Stimulated activated CD8-positive, alpha-beta memory T cell treated with anti-CD3 and anti-CD28 coated beads, Interleukin-4, amount 100 ng/mL, for 1 hour (primary cell): ENCODE measurements at places on chromosomes 1 and 21.

GRCh38 chr21:37700641-37701202, 215.5 kb downstream of the KCNJ6 start:
- no peak for DNase-seq

DNA sequence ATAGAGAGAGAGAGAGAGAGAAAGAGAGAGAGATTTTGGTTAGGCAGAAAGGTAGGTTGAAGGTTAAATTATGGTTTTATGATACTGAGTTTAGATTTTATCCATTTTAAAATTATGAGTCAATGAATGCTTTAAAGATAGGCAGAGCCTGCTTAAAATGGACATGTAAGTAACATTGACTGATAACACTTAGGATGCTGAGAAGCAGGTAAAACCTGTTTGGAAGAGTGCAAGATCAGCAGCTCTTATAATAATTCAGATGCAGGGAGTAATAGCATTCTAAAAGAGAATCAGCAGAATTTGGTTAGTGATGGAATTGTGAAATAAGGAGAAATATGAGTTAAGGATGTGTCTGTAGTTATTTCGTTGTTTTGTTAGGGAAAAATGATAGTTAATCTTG, 446.6 kb downstream of the PLA2G4A start:
- DNase-seq, result no peak

DNA sequence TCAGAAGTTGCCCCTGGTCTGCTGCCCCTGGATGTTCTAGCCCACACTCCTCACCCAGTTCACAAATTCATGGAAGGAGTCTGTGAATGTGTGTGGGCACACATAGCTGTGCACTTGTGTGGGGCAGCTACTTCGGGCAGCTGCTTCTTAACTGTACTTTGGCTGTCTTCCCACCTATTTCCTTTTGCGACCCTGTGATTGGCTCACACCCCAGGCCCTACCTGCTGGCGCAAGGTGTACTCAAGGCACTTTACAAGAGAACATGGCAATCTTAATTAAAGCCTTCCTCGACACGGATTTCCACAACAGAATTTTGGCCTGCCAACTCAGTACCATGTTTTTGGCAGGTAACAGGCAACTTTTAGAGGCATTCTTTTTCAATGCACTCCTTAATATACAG, 86.5 kb upstream of the CTTNBP2NL start:
- no peak for DNase-seq

DNA sequence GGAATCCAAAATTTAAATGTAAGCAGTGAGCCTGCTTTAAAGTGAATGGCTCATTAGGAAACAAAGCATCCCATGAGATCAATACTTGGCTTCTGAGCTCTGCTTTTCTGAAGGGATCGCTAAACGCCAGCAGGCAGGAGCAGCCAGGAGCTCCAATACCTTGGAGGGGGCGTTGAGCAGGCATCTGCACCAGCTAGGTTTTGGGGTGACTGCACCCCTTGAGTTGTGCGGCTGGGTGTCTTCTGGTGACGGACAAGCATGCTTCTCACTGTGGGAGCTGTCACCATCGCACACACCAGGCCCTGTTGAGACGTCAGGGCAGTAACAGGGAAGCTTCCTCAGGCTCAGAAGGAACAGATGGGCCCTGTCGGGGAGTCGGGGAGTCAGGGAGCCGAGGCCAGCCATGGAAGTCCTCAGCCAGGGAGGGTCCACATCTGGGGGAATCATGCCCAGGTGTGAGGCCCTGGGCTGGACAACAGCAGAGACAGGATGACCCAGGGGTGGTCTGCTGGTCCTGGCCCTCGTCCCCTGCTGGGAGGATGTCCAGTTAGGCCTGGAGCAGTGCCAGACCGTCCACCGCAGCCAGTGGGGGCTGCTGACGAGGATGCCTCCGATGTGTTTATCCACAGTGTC, 57.9 kb upstream of the ADARB1 start:
- no peak for DNase-seq

DNA sequence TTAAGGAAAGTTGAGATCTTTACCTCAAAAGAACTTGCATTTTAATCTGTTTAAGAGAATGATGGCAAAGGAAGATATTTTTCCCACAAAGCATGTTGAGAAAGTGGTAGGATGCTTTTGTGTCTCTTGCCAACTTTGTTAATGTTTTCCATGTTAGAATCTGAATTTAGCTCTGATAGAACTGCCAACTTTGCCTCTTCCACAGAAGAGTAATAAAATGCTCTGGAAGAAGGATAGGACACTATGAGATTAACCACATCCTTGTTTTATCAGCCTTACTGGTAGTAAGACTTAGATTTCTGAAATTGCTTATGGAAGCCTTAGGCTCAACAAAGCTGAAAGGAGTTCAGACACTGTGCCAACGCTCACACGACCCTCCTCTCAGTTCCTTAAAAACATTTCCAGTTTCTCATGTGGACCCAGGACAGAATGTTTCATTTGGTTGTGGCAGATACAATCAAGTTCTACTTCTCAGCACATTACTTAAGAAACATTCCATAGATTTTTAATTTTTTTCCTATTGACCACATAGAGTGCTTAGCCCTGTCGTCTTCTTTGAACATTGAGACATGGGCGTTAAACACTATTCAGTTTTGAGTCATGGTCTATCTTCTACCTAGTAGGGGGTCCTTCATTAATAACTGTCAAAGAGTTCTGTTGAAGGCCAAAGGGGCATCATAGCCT, 59.0 kb downstream of the MTR start:
- DNase-seq, result no peak

- no peak for DNase-seq
These were observed 25.1 kb downstream of the C2CD2 start for GRCh38 chr21:41928621-41929220.
